ENCODE measurements at places on chromosomes 5 and 9.

- DNase-seq, result no peak
These were observed 19.1 kb upstream of the IFNB1 start for GRCh38 chr9:21096901-21097255.

DNA sequence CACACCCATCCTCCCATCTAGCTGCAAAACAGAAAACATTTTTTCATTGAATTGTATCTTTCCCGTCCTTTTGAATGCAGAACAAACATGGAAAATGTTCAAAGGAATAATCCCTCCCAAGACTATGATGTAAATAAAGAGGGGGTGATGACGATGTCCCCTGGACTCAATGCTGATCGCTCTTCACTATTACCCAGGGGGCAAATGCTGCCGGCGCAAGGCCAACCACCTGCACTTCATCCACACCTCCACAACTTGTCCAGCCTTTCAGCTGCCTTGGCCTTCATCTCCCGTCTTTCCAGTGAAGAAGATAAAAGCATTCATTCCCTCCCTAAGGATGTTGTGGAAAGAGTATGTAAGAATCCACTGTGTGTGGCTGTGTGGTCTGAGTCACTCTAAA is 240.3 kb downstream of the AGTPBP1 start:
- DNase-seq, result no peak

DNA sequence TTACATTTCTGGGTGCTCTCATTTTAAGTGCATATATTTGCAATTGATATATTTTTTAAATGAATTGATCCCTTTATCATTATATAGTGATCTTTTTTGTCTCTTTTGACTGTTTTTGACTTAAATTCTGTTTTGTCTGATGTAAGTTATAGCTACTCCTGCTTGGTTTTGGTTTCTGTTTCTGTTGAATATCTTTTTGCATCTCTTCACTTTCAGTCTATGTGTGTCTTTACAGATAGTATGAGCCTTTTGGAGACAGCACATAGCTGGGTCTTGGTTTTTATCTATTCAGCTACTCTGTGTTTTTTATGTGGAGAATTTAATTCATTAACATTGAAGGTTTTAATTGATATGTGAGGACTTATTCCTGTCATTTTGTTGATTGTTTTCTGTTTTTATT is 311.3 kb downstream of the SPATA31D1 start:
- no peak for DNase-seq

- no peak for DNase-seq
These were observed 1.0 kb downstream of the DMRT2 start for GRCh38 chr9:1051210-1051583.

- DNase-seq, result no peak
These were observed 134.6 kb downstream of the DENND1A start for GRCh38 chr9:123795336-123795735.

GRCh38 chr9:134698111-134698510 is 56.5 kb downstream of the COL5A1 start:
- DNase-seq, result no peak

DNA sequence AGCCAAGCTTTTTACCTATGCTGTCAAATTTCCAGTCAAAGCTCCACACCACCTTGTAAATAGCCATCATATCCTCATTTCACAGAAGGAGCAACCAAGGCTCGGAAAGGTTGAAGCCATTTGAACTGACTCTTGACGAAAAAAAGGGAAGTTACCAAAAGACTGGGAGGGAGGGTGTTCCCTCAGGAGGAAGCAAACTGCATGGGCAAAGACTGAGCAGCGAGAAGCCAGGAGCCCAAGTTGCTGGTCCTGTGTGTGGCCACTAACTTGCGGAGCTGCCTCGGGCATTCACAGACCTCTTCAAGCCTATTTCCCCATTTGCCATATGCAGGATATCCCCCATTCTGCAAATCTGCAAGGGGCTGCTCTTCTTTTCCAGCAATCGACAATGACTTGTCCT is 37.4 kb downstream of the TTLL11 start:
- no peak for DNase-seq

GRCh38 chr9:95284162-95285080 is 33.1 kb downstream of the FANCC start:
- DNase-seq, result no peak

Data from stimulated activated CD4-positive, alpha-beta T cell treated with anti-CD3 and anti-CD28 coated beads, TNF-alpha, amount 100 ng/mL, for 24 hours (primary cell).